T-helper 17 cell (primary cell): ENCODE measurements at places on chromosomes 5 and 9.
A peak's percentile ranks its signal among the peaks of the same experiment; 100 is the strongest.

DNA sequence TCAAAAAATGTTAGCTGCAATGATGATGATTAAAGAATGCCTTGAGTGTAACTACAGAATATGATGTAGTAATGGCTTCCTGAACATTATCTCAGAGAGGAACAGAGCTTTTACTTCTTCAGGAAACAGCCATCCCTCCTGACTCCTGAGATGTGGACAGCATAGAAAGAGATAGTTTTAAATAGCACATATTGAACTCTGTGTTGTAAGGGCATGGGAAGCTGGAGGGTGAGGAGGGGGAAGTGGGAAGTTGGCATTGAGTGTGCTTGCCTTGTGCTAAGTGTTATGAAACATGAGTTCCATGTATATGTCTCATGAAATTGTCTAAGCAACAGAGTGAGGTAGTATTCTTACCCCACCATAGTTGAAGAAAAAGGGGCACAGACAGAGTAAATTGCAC, 161.5 kb upstream of the SLC28A3 start:
- H3K4me3 ChIP-seq, result no peak overlapping the region
- H3K27me3 ChIP-seq, result peaks cover 23% of the 10 kb centered on the region
- DNase-seq, result no peak
- no peak overlapping the region for H3K27ac ChIP-seq
- H3K4me1 ChIP-seq, result no peaks in the 10 kb centered on the region
- no peaks in the 10 kb centered on the region for H3K36me3 ChIP-seq

DNA sequence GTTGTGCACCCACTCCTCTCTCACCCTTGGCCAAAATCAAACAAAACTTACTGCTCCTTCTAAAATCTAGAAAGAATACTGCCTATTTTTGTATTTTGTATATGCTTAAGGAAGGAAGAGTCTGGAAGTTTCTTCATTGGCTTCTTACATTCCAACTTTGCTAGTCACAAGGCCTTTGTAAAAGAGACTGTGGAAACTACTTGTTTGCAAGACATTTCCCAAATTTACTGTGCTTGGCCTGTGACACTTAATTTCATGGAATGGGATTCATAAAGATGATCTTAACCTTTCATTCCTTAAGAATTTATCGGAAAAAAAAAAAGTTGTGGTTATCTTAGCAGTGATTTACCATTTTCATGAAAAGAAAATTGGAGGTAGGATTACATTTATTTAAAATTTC, 208.9 kb downstream of the VPS13A start:
- no peak for DNase-seq
- H3K27ac ChIP-seq, result no peak overlapping the region
- H3K4me1 ChIP-seq, result no peaks in the 10 kb centered on the region
- peaks cover 2% of the 10 kb centered on the region for H3K36me3 ChIP-seq
- H3K4me3 ChIP-seq, result no peak overlapping the region
- no peaks in the 10 kb centered on the region for H3K27me3 ChIP-seq

DNA sequence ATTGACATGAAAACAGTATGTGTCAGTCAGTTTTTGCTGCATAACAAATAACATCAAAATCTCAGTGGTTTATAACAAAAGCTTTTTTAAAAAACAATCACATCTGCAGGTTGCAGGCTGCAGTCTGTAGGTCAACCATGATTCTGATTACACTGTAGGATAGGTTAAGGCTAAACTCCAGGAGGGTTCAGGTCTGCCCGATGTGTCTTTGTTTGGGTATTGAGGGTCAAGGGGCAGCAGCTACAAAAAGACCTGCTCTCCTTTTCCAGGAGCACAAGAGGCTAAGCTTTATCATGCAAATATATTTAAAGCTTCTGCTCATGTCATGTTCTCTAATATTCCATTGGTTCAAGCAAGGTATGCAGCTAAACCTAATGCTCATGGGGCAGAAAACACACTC, 18.2 kb downstream of the GRIA1 start:
- no peak overlapping the region for H3K27ac ChIP-seq
- H3K4me1 ChIP-seq, result no peaks in the 10 kb centered on the region
- no peaks in the 10 kb centered on the region for H3K36me3 ChIP-seq
- DNase-seq, result no peak

DNA sequence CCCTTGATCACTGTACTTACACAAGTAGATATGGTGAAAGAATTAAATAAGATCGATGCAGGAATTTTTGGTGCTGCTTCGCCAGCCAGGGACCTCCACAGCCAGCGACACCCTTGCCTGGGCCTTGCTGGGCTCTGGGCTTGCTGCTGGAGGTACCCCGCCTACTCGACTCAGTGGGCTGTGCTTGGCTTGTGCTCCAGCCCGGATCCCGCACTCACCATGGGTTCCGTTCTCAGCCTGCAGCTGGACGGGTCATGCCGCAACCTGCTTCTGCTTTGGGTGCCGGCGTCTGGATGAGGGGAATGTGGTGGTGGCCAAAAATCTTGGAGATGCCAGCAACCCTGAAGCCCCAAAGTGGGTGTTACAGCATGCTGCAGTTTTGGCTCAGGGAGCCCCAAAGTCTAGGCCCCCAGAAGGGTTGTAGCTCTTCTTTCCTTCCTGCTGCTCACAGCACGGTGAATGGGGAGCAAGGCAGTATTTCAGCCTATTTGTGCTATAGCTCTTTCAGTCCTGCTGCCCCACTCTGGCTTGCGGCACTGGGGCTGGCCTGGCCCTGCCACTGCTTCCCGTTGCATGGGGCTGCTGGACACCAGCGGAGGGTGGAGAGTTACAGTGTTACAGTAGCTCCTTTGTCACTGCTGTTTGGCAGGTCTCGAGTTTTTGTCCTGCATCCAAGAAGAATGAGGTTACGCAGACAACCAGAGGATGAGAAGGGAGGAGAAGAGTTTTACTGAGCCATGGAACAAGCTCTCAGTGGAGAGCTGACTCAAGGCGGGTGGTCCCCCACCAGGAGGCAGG, 48.0 kb downstream of the TARS1 start:
- H3K27me3 ChIP-seq, result no peaks in the 10 kb centered on the region
- H3K4me3 ChIP-seq, result no peak overlapping the region
- no peaks in the 10 kb centered on the region for H3K4me1 ChIP-seq

GRCh38 chr5:7849681-7850394, 1.1 kb downstream of the CFAP90 start:
- no peak for DNase-seq
- H3K27me3 ChIP-seq, result peaks cover 22% of the 10 kb centered on the region
- H3K4me3 ChIP-seq, result peak overlapping the region; percentile 87
- H3K4me1 ChIP-seq, result peaks cover 18% of the 10 kb centered on the region
- H3K27ac ChIP-seq, result no peak overlapping the region

DNA sequence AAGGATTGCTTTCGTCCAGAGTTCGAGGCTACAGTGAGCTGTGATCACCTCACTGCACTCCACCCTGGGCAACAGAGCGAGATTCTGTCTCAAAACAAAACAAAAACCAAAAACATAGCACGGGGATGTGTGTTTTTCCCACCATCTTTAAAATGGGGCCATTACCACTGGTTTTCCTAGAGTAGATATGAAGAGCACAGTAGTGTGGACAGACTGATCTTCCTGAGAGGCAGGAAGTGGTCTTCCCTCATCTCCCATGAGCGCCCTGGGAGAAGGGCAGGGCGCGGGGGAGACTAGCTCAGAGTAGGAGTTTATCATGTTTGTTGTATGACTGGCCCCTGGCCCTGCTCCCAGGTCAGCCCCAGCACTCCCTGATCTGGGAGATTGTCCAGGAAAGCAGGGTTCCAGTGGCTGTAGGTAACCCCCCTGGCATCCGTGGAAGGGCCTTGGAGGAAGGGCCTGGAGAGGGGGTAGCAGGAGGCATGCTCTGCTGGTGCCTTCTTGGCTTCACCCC, 2.3 kb downstream of the SUSD3 start:
- no peaks in the 10 kb centered on the region for H3K27me3 ChIP-seq
- peak overlapping the region; percentile 92 for H3K4me3 ChIP-seq
- no peaks in the 10 kb centered on the region for H3K36me3 ChIP-seq

DNA sequence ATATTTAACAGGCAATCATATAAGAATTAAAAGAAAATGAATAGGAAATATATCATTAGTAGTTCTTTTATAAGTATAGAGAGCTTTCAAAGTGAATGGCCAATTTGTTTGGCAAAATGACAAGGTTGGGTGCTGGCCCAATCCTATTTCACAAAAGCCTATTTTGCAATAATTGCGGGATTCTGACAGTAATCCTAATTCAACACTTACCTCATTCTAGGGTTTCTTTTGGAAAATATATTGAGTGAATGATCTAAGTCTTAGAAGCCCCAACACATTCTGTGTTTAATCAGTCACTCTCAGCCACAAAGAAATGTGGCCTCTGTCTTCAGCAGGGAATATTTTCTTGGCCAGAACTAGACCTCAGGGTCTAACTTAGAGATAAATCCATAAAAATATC, 835.9 kb upstream of the ZNF608 start:
- no peak overlapping the region for H3K27ac ChIP-seq
- no peaks in the 10 kb centered on the region for H3K4me1 ChIP-seq
- H3K36me3 ChIP-seq, result no peaks in the 10 kb centered on the region
- DNase-seq, result no peak

GRCh38 chr5:138651058-138651766, 76.0 kb upstream of the HSPA9 start:
- no peak for DNase-seq
- H3K4me3 ChIP-seq, result no peak overlapping the region
- H3K4me1 ChIP-seq, result peaks cover 24% of the 10 kb centered on the region
- no peak overlapping the region for H3K27ac ChIP-seq

GRCh38 chr9:110995420-110996340, 42.6 kb downstream of the LPAR1 start:
- no peaks in the 10 kb centered on the region for H3K36me3 ChIP-seq
- H3K4me1 ChIP-seq, result no peaks in the 10 kb centered on the region
- no peak overlapping the region for H3K27ac ChIP-seq
- no peak overlapping the region for H3K4me3 ChIP-seq

DNA sequence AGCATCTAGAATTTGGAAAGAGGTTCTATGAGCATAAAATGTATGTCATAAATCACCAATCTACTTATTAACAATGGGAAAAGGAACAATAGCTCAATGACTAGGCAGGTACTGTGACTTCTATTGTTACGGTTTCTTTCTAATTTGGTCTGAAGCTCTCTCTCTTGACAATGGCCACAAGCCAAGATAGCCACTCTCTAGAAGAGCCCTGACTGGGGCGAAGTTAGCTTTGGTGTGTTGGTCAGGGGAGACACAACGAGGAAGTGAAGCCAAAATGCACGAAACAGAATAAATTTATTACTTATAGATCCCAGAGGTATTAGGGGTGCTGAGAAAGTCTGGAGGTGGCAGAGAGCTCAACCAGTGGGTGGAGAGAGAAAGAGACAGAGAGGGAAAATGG, 9.4 kb upstream of the RAD23B start:
- no peak for DNase-seq
- H3K36me3 ChIP-seq, result peaks cover 2% of the 10 kb centered on the region

DNA sequence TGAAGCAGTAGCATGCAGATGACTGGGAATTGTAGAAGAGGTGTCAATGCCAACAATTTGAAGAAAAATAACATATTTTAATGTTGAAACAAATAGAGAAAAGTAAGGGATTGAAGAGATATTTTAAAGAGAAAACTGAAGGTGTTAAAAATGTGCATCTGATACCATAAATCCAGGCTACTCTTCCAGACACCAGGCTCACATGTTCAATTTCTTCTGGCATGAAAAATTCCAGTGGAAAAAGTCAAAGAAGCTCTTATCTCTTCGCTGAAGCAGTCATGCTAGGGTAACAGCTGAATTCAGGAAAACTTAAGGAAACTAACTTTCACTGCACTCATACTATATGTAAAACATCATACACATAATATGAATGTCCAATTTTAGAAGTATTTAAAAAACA, 335.0 kb downstream of the PDE4D start:
- no peak overlapping the region for H3K27ac ChIP-seq
- DNase-seq, result no peak
- H3K4me1 ChIP-seq, result peaks cover 6% of the 10 kb centered on the region
- peaks cover 2% of the 10 kb centered on the region for H3K36me3 ChIP-seq
- peaks cover 13% of the 10 kb centered on the region for H3K27me3 ChIP-seq
- H3K4me3 ChIP-seq, result no peak overlapping the region

DNA sequence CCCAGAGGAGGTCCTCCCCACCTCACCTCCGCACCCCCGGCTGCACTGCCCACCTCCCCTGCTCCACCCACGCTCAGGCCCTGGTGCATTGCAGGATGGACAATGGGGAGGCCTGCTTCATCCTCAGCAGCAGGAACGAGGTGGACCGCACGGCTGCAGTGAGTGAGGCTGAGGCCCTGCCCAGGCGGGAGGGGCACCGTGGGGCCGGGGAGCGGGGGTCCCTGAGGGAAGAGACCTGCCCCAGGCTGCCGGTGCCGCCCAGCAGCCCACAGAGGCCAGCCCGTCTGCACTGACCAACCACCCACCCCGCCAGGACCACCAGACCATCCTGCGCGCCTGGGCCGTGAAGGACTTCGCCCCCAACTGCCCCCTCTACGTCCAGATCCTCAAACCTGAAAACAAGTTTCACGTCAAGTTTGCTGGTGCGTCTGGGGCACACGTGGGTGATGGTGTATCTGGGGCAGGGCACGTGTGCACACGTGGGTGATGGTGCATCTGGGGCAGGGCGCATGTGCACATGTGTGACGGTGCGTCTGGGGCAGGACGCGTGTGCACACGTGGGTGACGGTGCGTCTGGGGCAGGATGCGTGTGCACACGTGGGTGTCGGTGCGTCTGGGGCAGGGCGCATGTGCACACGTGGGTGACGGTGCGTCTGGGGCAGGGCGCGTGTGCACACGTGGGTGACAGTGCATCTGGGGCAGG, 66.7 kb downstream of the KCNT1 start:
- no peak overlapping the region for H3K4me3 ChIP-seq
- no peak overlapping the region for H3K27ac ChIP-seq
- no peak for DNase-seq
- H3K36me3 ChIP-seq, result peaks cover 5% of the 10 kb centered on the region

DNA sequence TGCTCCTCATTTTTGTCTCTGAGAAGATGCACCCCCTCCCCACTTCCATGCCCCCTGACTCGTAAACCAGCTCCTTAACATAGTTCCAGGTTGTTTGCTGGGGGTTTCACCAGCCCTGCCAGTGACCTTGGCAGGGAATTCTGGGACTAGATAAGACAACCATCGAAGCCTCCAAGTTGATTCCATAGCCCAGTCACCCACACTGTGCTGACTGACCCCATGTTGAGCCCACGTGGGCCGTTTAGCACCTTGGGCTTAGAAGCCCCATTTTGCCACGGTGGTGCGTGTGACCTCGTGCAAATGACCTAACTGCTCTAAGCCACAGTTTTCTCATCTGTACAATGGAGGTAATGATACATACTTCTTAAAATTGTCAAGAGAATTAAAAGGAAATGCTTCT, 24.6 kb downstream of the PSAT1 start:
- no peak overlapping the region for H3K27ac ChIP-seq
- DNase-seq, result no peak
- H3K4me1 ChIP-seq, result no peaks in the 10 kb centered on the region
- no peak overlapping the region for H3K4me3 ChIP-seq
- no peaks in the 10 kb centered on the region for H3K27me3 ChIP-seq

DNA sequence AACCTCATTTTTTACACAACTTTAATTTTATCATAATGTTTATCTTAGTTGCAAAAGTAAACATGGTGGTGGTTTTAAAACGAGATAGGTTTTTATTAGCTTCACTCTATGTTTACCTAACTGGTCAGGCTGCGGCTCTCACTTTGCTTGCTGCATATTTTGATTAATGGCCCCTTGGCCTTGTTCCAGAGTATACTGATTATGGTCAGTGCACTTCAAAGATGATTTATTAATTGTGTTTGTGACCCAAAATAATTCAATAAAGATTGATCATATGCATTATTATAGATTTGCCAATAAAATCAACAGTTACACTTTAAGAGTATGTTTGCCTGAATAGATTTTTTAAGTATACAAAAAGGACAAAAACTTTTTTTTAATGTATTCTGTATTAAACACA, 188.0 kb downstream of the XRCC4 start:
- no peaks in the 10 kb centered on the region for H3K36me3 ChIP-seq
- H3K27me3 ChIP-seq, result no peaks in the 10 kb centered on the region
- no peak overlapping the region for H3K4me3 ChIP-seq
